ENCODE measurements at places on chromosomes 13 and 19.

- DNase-seq: no peak
Observed at GRCh38 chr13:31276421-31276820, 76.6 kb downstream of the B3GLCT start.

DNA sequence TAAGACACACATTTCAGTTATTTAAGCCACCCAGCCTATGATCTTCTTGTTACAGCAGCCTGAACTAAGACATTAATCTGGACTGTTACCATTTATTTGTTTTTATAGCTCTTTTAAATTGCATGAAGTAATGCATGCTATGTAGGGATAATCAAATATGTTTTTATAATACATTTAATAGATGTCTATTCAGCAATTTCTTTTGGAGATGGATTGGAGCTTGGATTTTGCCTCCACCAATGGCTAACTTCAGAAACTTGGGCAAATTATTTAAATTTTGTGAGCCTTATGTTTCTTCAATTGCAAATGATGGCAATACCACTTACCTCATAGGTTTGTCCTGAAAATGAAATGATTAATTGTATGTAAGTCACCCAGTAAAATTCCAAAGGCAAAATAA is 288.7 kb downstream of the GPC6 start:
- DNase-seq: no peak

GRCh38 chr13:47503475-47503874 is 497.6 kb downstream of the SUCLA2 start:
- DNase-seq: no peak

- no peak for DNase-seq
Observed at GRCh38 chr13:39379118-39379517, 223.9 kb downstream of the LHFPL6 start.

GRCh38 chr13:62432295-62432694 is 1016.6 kb upstream of the PCDH20 start:
- no peak for DNase-seq

DNA sequence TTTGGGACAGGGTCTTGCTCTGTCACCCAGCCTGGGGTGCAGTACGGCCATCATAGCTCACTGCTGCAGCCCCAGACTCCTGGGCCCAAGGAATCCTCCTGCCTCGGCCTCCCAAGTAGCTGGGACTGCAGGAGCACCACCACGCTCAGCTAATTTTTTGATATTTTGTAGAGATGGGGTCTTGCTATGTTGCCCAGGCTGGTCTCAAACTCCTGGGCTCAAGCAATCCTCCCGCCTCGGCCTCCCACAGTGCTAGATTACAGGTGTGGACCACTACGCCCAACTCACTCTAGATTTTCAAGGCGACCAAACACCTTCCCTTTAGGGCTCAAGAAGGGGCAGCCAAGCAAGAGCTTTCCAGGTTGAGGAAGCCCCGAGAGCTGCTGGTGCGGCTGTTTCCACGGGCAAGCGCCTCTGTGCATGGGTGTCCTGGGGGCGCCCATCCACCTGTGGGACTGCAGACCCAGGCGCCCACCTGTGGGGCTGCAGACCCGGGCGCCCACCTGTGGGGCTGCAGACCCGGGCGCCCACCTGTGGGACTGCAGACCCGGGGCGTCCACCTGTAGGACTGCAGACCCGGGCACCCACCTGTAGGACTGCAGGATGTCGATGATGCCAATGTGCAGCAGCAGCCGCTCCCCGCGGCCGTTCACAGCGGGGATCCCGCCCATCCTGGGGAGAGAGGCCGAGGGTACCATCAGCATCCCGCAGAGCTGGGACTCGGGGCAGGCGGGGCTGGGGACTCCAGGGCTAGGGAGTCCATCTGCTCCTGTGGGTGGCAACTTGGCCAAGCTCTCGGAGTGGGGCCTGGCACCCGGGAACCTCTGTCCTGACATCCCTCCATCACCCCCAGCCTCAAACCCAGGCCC is 21.7 kb upstream of the CACTIN start:
- DNase-seq: no peak

GRCh38 chr19:41328842-41329225 is 18.9 kb downstream of the CCDC97 start:
- DNase-seq: no peak

DNA sequence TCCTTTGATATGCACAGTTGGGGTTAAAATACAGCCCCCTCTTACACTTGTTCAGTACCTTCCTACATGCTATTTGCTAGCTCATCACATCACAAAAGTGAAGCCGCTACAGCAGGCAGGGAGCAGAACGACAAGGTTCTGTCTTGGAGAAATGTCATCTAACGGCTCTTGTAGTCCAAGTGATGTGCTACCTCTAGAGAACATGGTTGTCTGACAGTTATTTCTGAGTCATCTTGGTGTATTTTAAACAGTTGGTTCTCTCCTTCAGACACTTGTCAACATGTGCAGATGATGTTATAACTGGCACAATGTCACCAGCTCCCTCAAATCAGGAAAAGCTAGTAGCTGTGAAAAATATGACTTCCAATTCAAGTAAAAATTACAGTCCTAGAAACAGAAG is 865.0 kb downstream of the PCDH9 start:
- no peak for DNase-seq

DNA sequence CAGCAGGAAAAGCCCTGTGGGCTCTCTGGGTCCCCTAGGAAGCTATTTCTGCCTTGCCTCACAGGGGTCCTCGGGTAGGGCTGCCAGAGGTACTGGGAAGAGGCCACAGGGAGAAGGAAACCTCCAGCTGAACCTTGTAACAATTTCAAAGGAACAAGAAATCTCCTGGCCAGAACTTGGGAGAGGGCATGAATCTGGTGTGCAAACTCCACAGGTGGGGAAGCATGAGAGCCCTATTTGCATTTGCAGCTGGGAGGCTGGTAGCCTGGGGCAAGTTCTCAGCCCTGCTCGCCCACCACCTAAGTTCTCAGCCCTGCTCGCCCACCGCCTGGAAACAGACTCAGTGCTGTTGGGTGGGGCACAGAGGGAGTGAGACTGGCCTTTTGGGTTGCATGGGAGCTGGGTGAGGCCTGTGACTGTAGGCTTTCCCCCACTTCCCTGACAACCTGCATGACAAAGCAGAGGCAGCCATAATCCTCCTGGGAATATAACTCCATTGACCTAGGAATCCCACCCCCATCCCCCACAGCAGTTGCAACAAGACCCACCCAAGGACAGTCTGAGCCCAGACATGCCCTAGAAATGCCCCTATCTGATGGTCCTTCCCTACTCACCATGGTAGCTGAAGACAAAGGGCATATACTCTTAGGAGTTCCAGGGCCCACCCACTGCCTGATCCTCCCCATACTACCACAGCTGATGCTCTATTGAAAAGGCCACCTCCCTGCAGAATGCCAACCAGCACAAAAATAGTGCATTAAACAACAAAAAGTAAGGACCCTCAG is 11.7 kb downstream of the UGGT2 start:
- DNase-seq: no peak

DNA sequence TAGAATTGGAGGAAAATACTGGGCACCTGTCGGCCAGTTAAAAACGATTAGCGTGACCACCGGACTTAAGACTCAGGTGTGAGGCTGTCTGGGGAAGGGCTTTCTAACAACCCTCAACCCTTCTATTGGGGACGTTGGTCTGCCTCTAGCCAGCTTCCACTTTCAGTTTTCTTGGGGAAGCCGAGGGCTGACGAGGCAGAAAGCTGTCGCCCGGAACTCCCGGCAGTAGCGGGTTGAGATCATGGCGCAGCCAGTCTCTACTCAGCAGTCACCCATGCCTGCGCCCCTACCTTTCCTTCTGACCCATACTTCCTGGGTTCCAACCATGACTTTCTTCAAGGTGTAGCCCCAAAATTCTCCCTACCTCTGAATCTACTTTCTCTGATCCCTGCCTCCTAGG is 1424.1 kb downstream of the SLITRK1 start:
- DNase-seq: no peak

DNA sequence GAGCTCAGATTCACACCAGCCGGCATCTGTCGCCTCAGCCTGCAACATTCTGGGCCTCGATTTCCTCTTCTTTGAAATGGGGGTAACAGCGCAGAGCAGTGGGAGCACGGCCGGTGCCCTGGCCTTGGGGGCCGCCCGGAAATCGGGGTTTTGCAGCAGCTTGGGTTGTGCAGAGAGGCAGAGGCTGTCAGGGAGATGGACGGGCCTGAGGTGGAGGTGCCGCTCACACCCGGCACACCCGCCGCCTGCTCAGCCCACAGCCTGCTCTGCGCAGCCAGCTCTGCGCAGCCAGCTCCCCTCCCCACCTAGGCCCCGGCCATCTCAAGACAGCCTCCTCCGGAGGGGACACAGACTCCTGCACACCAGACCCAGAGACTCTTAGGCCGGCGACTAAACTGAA is 10.6 kb downstream of the KLF2 start:
- no peak for DNase-seq

GRCh38 chr13:44932850-44933251 is 56.4 kb downstream of the NUFIP1 start:
- DNase-seq: no peak

DNA sequence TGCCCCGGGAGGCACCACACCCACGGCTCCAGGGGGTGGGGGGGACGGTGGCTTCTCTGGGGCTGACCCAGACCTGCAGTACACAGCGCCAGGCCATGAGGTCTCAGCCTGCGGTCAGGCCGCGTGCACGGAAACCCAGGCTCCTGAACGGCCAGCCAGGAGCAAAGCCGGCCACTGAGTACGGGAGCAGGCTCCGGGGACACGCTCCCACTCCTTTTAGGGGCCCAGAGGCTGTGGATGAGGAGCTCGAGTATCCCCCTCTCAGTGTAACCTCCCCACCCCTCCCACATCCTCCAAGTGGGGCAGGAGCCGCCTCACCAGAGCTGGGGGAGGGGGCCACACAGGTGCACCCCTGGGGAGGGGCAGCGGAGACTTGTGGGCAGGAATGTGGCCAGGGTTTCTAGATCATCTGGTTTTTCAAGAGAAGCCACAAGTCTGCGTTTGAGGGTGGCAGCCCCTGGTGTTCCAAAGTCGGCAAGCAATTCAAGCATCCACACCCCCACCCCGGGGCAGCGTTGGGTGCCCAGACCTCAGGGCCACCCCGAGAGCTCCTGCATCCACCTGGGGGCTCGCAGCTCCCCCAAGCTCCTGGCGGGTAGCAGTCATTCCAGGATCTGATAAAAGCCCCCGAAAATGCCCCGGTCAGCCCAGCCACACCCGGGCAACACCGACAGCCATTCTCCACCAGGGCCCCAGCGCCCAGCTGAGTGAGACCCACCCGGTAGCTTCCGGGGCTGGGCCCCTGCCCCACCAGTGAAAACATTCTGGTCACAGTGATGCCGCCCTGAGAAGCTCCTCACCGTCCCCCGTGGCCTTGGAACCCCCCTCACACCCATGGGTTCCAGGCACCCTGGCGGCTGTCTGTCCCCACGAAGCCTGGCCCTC is 6.1 kb downstream of the SBNO2 start:
- DNase-seq: no peak

DNA sequence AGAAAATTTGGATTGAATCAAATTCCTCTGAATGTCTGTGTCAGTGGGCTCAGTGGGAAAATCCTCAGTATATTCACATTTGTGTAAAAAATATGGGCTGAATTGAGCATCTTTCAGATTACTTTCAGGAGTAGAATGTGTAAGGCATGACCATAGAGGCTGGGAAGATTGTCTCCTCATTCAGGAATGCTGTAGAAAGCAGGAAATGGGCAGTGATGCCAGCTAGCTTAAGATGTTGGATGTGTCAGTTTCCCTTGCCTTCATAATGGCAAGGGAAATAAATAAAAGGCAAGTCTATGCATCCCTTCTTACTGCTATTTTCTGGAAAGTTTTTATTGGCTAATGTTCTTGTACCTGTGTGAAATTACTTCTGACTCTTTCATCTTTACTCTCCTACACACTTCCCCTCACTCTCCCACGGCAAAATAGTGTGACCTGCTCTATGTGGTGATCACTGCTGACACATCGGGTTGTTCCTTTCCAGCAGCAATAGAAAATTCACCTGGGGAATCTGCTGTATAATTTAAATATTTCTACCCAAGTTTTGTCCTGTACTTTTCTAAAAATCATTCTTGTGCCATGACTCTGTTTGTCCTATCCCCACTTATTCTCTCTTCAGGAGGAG is 103.2 kb downstream of the LMO7 start:
- no peak for DNase-seq

- DNase-seq: no peak
Observed at GRCh38 chr13:40171566-40171965, 494.9 kb downstream of the FOXO1 start.

DNA sequence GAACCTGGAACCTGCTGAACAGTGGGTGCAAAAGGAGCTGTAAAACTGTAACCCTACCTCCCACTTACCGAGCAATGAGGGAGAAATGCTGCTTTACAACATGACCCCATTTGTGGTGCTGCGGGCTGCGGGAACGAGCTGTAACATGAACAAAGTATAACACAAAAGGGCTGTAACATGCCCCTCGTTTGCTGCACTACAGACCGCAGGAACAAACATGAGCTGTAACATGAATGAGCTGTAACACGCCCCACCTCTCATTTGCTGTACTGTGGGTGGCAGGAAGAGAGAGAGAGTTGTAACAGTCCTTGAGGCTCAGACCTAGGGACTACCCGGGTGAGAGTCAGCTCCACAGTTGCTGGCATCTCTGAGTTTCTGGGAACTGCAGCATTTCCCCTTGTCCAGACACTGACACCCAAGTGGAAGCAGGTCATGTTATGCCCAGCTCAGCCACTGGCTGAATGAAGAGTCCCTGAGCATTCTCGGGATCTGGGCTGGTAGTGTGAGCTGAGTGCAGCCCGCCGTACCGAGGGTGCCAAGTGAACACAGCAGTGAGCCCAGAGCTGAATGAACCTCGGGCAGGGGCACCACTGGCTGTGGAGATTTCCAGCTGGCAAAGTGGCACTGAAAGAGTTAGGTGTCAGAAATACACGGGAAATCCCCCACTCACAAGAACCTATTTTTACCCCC is 1385.3 kb upstream of the SPRY2 start:
- DNase-seq: no peak

- no peak for DNase-seq
Observed at GRCh38 chr13:30398601-30399072, 23.7 kb upstream of the UBE2L5 start.

DNA sequence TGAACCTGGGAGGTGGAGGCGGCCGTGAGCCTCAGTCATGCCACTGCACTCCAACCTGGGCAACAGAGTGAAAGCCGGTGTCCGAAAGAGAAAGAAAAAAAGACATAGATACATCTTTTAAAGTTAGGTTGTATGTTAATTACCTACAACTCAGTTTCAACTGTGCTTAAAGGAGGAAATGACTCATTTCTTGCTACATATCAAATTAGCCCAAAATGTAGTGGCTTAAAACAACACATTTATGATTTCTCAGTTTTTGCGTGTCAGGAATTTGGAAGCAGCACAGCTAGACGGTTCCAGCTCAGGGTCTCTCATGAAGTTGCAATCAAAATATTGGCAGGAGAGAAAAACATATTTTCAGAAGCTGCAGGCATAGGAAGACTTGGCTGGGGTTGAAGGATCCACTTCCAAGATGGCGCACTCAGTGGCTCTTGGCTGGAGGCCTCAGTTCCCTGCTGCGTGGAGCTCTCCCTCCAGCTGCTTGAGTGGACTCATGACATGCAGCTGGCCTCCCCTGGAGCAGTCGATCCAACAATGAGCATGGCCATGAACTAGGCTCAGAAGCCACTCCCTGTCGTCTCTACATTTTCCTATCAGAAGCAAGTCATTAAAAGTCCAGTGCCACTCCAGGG is 7.1 kb downstream of the LDLR start:
- no peak for DNase-seq
